ENCODE measurements at places on chromosomes 2 and 18.
A peak's percentile ranks its signal among the peaks of the same experiment; 100 is the strongest.

DNA sequence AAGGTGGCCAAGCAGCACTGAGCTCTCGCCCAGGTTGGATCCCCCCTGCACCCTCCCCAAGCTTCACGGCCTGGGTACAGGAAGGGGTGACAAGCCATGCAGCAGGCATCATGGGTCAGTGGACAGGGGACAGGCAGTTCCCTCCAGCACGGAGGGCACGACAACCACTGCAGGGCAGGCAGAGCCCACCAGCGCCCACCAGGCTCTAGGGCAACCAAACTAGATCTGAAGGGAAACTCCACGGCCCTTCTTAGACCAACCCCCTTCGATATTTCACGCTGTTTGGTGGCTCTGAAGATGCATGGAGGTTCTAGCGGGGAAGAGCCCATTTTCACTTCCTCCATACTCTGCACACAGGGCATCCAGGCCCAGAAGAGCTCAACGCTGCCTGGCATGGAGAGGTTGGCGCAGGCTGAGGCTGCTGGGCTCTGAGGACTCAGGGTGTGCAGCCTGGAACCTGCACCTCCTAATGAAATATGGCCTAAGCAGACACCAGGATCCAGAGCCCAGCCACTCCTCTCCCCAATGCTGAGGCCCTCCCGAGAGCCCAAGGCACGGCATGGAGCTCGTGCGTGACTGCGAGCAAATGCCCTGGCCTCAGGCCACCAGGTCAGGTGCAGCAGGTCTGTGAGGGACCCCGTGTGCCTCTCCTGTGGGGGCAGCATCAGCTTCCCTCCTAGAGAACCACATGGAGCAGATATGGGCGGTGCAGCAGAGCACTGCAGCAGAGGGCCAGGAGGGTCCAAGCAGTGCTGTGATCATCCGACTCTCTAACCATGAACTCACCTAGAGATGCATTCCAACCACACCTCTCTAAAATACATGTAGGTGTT is 8.7 kb upstream of the MTERF4 start:
- DNase-seq, result no peak

DNA sequence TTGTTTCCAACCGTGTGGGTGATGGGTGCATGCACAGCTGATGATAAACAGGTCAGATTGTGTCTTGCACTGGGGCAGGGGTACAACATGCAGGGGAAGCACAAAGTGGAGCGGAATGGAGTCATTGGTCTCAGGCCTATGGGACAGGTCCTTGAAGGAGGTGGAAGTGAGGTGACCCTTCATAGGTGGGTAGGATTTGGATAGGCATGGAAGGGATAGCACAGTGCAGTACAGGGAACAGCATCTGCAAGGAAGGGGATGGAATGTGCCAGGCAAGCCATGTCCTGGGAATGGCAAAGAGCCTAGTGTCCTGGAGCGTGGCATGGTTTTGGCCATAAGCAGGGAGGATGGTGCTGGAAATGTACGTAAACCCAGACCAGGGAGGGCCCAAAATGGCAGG is 143.9 kb downstream of the CAPN13 start:
- DNase-seq, result no peak

- no peak for DNase-seq
These were observed 98.6 kb downstream of the NOL4 start for GRCh38 chr18:34126121-34126520.

DNA sequence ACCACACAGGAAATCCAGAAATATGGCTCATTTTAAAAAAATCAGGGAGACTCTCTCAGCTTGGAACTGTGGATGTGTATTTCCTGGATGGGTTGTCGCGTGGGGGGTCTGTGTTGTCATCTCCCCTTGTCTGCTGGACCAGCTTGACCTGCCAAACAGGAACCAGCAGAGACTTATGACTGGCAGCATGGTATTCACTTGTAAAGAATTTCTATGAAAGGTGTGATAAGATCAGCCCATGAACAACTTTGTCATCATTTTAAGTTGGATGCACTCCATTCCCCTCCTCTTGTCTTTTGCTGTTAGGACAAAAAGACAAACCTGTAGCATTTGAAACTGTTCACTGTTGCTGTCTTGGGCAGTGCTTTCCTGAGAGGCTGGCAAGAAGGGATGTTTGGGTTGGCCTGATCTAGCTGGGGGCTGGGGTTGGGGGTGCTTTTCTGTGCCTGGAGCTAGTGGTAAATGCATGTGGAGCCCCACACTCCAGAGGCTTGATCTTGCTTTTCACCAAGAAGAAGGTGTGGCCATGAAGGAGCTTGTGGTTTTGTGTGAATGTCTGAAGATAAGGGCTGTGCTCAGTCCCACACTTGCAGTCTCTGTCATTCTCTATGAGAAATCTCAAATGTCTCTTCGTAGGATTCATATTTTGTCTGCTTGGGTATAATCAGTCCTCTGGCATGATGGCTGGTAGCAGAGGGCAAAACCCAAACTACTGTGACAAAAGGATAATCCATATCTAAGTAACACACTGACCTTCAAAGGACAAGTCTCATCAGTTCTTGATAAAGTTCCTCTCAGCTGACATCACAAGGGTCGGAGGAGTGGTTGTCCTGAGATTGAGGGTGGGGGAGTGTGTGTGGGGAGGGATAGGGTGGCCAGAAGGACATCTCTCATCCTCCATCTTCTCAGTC is 39.0 kb downstream of the RALB start:
- DNase-seq, result no peak

DNA sequence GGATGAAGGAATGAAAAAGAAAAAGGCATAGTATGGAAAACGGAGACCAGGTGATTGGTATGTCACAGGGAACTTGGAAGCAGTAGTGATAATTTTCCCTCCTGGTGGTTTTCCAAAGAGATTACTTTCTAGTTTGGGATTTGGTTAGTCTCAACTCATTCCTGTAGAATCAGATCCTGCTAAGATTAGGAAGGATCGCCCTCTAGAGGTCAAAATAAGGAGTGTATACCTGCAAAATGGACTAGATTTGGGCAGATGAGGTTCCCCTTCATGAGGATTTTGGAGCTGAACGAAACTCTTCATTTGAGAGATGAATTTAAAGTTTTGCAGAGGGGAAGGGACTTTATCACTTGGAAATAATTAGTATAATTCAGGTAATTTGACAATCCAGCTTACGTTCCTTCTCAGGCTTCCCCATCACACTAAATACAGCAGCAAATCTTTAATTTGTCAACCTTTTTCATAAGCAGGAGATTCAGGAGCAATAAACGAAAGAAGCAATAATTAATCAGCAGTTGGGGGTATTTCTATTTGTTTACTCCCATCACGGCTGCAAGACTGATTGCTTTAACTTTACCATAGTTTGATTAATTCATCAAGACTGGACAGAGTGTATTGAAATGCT is 65.2 kb downstream of the CCDC195 start:
- DNase-seq, result peak; percentile 32

GRCh38 chr18:67232991-67233390 is 283.5 kb downstream of the DSEL start:
- DNase-seq, result no peak

DNA sequence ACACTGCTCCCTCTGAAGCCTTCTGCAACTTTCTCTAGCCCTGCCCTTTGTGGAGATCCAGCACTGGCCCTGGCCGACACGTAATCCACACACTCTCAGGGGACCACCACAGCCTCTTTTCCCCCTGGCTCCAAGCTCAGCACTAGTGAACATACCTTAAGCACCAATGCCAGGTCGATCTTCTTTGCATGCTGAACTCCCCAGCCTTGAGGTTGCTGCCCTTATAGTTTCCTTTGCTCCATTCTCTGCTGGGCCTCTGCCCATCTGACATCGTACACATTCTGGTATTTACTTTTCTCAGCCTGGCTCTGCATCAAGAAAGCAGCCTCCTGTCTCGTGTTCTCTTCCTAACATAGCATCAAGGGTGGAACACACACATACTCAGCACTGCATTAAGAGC is 361.5 kb downstream of the LPIN1 start:
- DNase-seq, result no peak

DNA sequence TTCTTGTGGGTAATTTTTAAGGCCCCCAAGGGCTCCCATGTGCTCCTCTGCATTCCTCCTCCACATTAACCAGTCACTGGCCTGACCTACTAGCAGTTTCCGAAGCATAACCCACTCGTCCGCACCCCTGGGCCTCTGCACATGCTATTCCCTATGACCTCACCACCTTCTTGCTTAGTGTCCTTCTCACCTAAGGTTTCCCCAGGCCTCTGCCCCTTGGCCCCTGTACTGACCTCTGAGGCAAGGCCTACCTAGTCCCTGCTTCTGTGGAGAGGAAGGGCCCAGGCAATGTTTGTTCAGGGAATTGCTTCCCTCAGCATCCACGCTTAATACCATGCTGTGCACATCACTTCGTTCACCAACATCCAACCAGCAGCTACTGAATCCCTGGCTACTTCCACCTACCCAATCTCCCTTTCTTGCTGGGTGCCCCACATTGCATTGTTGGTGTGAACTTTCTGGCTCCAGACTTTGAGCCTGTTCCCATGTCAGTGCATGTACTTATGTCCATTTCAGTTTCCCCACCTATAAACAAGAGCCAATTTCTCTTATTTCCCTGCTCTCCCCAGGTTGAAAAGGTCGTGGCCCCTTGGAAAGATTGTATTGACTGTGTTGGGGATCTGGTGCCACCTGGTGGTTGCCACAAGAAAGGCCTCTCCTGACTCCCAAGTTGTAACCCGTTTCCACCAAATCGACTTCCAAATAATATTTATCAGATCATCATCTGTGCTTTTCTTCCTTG is 19.2 kb upstream of the TMEM177 start:
- no peak for DNase-seq

GRCh38 chr2:77873506-77873905 is 351.3 kb upstream of the LRRTM4 start:
- no peak for DNase-seq

GRCh38 chr2:173653432-173653805 is 298.7 kb downstream of the CDCA7 start:
- DNase-seq, result no peak

DNA sequence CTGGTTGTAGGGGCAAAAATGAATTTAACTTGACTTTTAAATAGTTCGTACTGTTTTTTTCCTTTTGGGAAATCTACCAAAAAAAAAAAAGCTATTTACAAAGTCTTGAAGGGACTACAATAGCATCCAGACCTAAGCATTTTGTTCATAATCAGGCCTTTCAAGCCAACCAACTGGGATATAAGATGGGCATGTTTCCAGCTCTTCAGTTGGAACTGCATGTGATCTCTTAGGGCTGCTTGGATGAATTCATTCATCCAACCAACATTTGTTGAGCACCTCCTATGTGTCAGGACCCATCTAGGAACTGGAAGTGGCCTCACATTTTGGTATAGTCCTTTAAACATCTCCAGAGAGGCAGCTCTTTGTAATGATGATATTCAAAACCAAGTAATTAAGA is 98.6 kb downstream of the AAK1 start:
- DNase-seq, result no peak

GRCh38 chr2:20351555-20352229 is 1.0 kb upstream of the PUM2 start:
- no peak for DNase-seq

DNA sequence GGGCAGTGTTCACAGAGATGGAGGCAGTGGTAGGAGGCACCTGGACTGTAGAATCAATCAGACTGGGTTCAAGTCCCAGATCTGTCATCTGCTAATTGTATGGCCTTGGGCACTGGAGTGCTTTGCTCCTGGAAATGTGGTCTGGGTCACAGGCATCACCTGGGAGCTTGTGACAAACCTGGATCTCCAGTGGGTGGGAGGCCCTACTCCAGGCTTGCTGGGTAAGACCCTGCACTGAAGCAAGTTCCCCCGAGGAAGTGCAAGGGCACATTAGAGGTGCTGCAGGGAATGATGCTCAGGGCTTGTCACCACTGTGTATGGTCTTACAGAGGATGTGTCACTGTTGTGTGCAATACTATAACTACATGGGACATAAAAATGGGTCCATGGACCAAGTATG is 220.5 kb upstream of the ID2 start:
- DNase-seq, result no peak

DNA sequence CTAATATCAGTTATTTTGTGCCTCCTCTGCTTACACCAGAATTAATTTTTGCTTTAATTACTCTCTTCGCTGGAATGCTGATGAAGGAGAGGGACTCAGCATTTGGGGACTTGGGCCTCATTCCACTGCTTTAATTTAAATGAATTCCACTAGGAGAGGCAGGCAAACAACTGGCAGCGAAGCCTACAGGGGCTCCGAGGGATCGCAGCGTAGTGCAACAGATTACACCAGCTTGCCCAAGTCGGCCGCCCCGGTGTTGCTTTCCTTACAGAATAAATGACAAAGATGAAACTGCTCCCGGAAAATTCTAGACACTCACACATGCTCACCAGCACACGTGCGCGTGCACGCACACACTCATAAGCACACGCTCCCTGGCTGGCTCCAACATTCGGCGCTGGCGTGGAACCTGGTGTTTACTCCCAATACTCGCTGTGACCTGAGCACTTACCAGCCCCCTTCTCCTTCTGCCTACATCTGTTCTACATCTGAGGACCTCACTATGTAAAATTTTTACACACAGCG is 175.4 kb downstream of the ZNF521 start:
- DNase-seq, result no peak

DNA sequence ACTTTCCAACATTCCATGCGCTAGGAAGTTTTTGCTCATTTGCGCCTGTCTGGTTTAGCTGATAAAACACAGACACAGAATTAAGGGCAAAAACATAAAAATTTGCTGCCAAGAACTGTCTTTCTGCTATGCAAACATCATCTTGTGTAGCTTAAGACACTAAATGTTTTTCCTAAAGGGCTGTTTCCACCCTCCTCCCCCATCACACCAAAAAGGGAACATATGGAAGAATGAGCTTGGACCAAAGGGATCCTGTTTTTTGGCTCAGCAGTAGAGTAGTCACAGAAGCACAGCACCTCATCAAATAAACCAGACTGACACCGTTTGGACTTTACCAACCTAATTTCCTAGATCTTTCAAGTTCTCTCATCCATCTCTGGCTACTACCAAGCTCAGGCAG is 210.1 kb downstream of the ZNF521 start:
- DNase-seq, result no peak

- DNase-seq, result no peak
These were observed 220.1 kb downstream of the OSR1 start for GRCh38 chr2:19138264-19138825.

DNA sequence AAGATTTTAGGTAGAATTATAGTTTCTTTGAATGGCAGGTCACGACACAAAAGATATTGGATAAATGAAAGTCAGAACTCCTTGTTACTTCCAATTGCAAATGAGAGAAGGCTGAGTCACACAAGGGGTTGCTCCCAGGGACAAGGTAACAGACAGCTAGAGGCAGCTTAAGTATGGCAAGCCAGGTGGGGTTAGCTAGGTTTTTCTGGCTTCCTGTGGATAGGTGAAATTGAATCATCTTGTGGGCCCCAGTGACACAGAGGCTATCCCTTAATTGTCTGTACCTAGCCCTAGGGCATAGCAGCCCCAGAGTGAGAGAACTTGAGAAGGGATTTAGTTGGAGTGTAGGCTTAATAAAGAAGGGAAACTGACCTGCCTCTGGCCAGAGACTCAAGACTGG is 407.7 kb upstream of the SLC8A1 start:
- DNase-seq, result no peak

DNA sequence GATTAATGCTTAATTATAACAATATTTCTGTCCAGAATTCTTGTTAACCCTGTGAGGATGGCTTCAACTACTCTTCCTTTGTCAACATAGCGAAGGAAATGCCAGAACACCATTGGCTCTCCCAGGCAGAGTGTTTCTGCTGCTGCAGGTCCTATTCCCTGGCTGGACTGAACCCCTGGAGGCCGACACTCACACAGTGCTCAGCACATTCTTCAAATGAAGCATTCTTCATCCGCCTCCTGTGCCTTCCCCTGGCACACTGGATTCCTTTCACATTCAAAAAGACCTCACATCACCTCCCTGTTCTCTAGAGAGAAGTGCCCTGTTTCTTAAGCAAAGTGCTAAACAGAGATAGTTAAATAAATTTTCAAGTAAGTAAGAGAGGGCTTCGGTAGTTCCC is 187.3 kb upstream of the MSH6 start:
- DNase-seq, result no peak

- no peak for DNase-seq
These were observed 159.0 kb upstream of the CCDC195 start for GRCh38 chr2:224875153-224875552.
